ENCODE measurements at places on chromosomes 12 and 14.

DNA sequence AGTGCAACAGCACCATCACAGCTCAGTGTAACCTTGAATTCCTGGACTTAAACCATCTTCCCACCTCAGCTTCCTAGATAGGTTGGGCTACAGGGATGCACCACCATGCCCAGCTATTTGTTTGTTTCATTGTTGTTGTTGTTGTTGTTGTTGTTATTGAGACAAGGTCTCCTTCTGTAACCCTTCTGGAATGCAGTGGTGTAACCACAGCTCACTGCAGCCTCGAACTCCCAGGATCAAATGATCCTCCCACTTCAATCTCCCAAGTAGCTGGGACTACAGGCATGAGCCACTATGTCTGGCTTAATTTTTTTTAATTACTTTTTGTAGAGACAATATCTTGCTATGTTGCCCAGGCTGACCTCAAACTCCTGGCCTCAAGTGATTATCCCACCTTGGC, 1.2 kb upstream of the NEMP1 start:
- DNase-seq, result no peak

DNA sequence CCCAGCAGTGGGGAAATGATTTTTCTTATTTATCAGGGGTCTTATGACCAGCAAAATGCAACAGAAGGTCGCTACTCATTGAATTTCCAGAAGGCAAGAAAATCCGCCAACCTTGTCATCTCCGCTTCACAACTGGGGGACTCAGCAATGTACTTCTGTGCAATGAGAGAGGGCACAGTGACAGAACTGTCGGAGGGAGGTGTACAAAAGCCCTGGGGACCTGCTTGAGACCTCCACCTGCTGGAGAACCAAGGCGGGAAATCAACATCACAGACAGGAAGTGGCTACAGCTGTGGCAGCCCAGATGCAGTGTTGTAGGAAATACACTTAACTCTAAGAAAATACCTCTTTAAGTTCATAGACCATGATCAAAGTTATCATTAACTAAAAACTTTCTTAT, 250.9 kb upstream of the OR4E1 start:
- DNase-seq, result peak; percentile 42

- DNase-seq, result no peak
These were observed 9.4 kb downstream of the CCDC184 start for GRCh38 chr12:48192861-48193260.

GRCh38 chr14:58428118-58428683, 682 bp downstream of the KIAA0586 start:
- no peak for DNase-seq

DNA sequence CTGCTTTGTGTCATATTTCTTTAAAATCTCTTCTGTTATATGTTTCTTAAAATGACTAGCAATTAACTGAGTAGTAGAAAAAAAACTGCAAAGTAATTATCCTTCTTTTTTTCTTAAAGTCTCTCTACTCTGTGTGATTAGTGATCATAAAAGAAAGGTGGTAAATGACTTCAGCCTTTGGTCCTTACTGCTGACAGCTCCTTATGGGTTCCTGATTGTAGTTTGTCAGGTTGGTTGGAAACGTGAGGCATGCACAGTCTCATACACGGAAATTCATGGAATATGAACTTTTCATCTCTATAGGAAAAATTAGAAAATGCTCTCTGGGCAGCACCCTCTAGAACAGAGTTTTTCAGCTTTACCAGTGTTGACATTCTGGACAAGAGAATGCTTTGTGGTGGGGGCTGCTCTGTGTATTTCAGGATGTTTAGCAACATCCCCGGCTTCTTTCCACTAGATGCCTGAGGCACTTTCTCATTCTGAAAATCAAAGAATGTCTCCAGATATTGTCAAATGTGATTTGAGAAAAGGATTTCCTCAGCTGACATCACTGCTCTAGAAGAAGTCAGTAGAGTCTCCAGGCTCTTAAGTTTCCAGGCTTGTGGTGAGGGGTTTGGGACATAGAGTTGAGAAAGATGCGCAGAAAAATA, 121.0 kb downstream of the PIK3C2G start:
- DNase-seq, result no peak

GRCh38 chr14:83289390-83289789, 1755.7 kb upstream of the SEL1L start:
- DNase-seq, result no peak

DNA sequence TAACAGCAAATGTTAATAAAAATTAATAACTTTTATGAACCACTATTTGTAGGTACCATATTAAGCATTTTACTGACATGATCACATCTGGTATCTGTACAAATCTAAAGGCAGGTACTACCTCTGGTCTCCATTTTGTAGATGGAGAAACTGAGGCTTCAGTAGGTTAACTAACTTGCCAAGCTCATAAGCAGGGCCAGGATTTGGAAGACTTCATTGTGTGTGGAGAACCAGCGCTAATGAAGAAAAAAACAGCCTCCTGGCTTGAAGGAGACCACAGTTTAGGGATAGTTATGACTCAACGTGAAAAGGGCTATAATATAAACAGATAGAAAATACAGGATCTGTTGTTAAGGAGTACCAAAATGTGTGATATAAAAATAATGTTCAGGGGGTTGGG, 1.0 kb downstream of the NUP37 start:
- DNase-seq, result no peak

- DNase-seq, result no peak
These were observed 58.0 kb downstream of the TMEM116 start for GRCh38 chr12:111954969-111955368.

DNA sequence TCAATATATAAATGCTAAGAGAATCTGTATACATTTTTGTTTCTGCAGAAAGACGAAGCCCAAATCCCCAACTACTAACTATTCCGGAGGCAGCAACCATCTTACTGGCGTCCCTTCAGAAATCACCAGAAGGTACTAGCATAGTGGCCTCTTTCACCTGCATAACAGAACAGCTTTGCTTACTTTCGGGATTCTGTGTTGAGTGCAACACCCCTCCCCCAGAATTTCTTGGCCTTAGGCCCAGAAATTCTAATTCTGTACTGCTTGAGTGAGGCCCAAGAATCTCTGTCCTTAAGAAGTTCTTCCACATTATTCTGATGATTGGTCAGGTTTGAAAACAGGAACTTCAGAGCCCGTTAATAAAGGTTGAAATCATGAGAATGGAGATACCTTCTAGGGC, 2.9 kb downstream of the SPX start:
- no peak for DNase-seq

DNA sequence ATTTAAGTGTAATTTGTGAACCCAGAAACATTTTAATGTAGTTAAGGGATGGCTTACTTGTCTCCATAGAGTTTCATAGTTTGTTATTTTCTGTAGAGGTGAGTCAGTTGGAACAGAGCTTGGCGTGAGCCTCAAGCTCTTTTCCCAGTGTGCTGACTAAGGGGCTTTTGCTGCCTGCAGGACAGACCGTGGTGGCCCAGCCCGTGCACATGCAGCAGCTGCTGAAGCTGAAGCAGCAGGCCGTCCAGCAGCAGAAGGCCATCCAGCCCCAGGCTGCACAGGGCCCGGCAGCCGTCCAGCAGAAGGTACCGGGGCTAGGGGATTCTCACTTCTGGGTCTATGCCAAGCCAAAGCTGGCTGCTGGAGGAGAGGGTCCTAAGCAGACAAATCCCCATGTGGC, 76.9 kb downstream of the DDX51 start:
- DNase-seq, result no peak

GRCh38 chr12:482061-482460, 22.3 kb downstream of the B4GALNT3 start:
- no peak for DNase-seq

GRCh38 chr12:60752589-60752988, 1156.8 kb downstream of the SLC16A7 start:
- DNase-seq, result no peak

- no peak for DNase-seq
These were observed 14.0 kb upstream of the SELPLG start for GRCh38 chr12:108647585-108648287.

All from stimulated activated CD8-positive, alpha-beta memory T cell treated with anti-CD3 and anti-CD28 coated beads, Interleukin-4, amount 100 ng/mL, for 4 hours (primary cell).